ENCODE measurements at places on chromosomes 7 and 10.

- DNase-seq, result no peak
Observed at GRCh38 chr7:43201912-43202311, 89.5 kb downstream of the HECW1 start.

DNA sequence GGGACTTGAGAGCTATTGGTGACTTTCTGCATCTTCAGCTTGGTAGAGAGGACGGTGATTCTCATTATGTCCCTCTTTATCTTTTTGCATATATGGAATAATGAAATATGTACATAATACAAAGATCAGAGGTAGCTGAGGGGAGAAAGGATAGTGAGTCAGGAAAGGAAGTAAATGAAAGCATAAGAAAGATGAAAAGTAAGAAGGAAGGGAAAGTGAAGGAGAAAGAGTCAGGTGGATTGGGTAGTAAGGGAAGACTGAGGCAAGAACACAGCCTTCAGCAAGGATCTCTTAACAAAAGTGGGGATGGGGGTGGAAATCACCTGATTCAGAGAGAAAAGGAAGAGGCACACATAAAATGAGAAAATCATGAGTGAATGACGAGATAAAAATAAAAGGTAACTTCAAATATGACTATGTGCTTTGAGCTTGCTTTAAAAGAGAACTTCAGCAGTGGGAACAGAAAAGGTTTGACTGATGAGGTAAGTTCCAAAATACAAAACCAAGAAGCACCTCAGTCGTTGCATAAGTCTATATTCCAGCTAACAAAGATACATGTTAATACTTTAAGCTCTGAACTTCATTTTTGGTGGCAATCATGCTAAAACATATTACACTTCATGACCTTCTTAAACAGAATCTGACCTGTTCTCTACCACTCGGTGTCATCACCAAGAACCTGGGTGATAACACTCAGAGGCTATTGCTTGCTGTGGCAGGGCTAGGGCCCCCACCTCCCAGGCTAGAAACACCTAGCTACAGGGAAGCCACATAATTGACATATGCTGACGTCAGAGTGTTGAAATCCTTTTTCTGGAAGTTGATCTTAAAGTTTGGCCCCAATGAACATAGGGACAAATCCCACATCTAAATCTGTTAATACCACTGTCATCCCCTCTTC lies 32.9 kb downstream of the NRCAM start:
- no peak for DNase-seq

DNA sequence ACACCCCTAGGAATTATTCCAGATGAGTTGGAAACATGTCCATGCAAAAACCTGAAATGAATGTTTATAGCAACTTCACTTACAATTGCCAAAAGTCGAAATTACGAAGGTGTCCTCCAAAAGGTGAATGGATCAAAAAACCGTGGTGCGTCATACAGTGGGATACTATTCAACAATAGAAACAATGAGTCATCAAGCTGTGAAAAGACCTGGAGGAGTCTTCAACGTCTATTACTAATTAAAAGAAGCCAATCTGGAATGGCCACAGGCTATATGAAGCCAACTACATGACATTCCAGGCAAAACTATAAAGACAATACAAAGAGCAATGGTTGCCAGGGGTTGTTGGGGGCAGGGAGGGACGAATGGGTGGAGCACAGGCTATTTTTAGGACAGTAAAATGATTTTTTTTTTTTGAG lies 12.6 kb upstream of the PPP2R2D start:
- DNase-seq, result no peak

DNA sequence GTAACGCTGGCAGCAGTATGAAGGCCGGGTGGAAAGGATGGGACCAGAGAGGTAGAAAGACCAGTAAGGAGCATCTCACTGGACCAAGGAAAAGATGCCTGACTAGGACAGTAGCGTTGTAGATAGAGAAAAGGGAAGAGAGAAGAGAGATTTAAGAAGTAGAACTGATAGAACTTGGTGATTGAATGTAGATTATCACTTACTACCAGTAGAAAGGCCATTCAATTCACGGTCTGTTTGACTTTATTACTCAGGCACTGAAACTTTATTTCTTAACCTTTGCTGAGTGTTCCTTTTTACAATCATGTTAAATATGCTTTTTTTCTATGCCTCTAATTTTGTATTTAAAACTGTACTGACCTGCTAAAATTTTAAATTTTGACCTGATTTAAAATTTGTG lies 12.2 kb downstream of the MCU start:
- no peak for DNase-seq

GRCh38 chr10:104253106-104253505 lies 1.6 kb upstream of the GSTO1 start:
- no peak for DNase-seq

DNA sequence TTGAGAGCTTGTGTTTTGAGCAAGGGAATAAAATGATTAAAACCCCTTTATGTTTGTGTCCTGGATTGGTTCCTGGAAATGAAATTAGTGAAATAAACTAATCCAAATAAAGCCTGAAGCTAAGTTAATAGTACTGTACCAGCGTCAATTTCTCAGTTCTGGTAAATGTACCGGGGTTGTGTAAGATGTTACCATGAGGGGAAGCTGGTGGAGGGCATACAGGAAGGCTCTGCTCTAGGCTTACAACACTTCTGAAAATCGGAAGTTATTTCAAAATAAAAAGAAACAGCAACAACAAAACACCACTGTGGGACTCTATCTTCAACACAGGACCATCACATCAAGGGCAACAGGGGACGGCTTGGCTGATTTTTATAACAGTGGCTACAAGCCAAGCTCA lies 257.0 kb downstream of the CREB5 start:
- DNase-seq, result no peak

DNA sequence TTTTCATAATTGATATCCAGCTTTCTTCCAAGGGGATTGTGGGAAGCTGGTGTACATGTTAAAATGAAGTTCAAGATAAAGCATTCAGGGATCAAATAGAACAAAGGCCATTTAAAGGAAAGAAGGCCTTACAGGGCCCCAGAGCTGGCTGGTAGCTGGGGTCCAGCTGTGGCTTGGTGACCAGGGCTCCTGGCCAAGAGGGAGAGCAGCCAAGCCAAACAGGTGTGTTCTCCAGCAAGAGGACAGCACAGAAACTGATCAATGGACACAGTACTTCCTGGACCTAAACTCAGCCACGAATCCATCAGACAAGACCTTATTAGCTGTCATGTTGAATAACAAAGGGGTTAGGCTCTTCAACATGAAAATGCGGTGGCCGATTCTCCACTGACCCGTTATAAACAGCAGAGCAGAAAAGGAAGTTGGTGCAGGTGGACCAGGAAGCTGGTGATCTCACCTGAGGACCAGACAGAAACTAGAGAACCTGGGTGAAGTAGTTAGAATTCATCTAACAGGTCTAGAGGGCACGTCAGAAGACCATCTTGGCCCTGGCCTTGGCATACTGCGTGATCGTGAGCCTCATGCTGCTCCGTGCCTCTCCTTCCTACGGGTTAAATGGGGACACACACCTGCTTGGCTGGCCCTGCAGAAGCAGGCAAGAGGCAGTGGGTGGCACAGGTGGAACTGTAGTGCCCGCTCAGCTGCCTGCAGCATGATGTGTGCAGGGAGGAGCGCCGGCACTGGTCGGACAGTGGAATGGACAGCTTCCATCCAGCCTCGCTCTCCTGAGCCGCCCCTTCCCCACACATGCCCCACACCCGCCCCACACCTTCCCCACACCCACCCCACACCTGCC lies 53.8 kb downstream of the PARP12 start:
- no peak for DNase-seq

DNA sequence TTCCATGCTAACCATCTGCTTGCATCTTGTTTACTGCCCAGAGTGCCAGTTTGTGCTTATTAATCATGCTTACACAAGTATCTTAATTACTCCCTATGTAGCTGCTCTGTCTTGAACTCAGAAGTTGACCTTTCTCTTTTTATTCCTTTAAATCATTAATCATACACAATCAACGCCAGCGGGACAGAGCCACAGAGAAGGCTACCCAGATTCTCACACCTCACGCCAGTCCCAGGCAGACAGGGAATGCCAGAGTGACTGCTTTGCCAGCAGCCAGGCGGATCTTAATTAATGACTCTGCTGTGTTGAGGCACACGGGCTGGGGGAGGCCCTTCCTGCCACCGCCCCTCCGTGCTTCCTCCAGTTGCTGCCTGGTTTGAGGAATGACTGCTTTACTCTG lies 229.4 kb downstream of the LRMDA start:
- peak; percentile 9 for DNase-seq

DNA sequence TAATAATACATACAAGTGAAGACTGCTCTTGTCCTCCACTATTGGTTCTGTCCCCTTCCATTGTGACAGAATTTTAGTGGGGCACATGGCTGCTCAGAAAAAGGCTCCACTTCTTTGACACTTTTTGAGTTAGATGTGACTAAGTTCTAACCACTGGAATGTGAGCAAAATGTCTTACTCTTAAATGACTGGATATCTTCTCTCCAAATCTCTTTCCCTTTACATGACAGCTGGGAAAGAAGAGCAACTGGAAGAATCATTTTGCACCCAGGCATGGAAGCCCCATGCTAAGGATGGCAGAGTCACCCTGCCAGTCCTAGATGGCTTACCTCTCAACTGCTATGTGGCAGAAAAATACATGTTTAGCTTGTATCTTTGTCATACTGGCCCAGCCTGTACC lies 97.7 kb downstream of the CACNA2D1 start:
- no peak for DNase-seq

- no peak for DNase-seq
Observed at GRCh38 chr10:110334061-110334656, 29.4 kb upstream of the SMNDC1 start.

DNA sequence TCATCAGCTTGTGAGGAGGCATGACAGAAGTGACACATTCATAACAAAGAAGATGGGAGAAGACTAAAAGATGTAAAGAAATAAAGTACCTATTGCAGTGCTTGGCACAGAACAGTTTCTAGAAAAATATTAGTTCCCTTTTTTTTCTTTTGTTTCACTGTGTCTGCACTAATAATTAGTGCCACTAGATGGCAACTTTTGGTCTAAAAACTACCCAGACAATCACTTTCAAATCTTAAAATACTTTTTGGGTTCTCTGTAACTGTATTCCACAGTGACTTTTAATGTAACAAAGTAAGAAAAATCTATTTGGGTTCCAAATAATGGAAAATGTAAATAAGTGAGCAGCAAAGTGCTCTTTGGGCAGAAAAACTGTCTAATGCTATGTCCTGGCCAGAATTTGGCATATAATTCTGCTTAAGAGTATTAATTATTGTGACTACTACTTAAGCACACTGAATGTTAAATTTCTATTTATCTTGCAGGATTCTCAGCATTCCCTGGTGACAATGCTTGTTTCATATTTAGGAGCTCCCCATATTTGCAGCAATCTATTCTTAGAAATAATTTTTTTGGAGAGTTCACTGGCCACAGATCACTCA lies 134.8 kb upstream of the KIF5B start:
- no peak for DNase-seq

DNA sequence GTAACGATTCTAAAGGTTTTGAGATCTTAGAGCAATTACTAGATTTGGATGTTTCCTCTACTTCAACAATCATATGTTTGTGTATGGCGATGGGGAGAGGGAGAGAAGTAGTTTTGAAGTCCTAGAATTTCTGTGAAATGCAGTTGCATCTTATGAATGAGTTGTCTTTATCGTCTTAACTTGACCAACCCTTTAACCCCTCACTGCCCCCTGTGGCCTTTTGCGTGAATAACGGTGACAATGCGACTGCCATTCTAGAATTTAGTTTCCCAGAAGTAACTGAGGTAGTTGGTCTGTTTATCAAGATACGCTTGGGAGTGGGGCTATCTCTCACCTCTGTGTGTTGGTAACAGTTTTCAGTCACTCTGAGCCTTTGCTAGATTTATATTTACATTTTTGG lies 204.6 kb downstream of the HDAC9 start:
- no peak for DNase-seq

- no peak for DNase-seq
Observed at GRCh38 chr7:25844102-25844870, 307.7 kb upstream of the NFE2L3 start.

DNA sequence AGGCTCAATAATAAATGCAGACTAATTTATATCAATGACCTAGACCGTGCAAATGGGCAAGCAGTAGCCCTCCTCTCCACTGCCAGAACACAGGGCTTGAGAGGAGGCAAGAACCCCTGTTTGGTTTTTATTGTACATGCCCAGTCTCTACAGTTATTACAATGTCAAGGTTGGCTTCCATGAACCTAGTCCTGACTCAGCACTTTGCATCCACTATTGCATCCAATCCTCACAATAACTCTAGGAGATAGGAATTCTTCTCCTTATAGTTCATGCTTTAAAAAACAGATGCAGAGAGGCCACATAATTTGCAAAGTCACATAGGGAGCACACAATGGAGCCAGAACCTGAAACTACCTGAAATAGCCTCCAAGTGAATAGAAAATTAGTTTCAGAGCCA lies 7.0 kb upstream of the COL13A1 start:
- DNase-seq, result no peak

GRCh38 chr7:64888561-64888900 lies 14.5 kb upstream of the ZNF273 start:
- DNase-seq, result no peak

- DNase-seq, result no peak
Observed at GRCh38 chr7:5394264-5395105, 29.1 kb downstream of the TNRC18 start.

DNA sequence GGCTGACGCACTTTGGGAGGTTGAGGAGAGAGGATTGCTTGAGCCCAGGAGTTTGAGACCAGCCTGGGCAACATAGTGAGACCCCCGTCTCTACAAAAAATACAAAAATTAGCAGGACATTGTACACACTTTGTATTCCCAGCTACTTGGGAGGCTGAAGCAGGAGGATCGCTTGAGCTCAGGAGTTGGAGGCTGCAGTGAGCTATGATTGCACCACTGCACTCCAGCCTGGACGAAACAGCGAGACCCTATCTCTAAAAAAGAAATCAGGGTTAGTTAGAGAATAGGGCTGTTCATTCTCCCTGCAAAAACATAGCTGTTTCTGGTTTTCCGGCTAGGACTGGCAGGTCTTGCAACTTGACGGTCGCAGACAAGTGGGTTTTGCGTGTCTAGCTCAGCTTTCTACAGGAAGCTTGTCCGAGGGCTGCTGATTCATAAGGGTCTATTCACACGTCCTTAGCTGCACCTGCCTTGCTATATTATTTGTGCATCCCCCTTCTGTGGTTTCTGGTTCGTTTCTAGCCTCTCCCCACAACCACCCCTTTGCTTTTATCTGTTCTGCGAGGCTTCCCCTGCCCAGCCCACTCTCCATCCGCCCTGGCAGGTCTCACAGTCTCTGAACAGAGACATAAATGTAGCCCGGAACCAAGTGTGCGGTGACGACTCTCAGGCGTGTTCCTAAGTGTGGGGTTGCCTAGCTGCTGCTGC lies 10.7 kb downstream of the AMZ1 start:
- no peak for DNase-seq

DNA sequence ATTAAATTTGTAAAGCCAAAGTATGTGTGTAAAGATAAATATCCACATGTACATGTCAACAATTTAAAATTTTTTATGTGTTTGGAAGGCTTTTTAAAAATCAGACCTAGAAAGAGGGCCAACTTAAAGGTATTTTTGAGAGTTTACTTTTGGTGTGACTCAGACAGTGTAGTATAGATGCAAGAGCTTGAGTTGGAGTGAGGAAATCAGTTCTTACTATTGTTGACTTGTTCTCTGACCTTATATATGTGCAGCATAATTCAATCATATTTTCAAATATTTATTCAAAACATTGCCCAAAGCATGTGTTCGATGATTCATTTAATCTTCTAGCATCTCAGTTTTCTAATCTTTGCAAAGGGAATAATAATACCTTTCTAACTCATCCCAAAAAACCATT lies 243.7 kb upstream of the PRKCQ start:
- DNase-seq, result no peak

Measured in head of caudate nucleus (tissue), 42 donors.